ENCODE measurements at places on chromosomes 6 and 20.

DNA sequence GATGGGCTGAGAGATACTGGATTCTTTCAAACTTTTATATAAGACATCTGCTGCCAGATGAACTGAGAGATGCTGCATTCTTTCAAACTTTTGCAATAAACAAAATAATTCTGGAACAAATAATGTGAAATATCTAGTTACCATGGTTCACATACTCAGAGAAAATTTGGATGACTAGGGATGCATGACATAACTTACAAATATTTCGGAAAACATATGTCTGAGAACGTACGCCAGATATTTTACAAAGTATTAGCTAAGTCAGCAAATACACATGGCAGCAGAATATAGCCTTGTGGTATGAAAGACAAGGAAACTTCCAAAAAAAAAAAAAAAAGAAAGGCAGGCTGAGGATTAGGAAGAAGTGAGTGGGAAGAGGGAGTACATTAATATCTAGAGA, 113.3 kb upstream of the TRAF3IP2 start:
- no peak for DNase-seq

- DNase-seq = no peak
Measured at GRCh38 chr6:47646689-47647088, 51.7 kb upstream of the ADGRF4 start.

- DNase-seq = no peak
Measured at GRCh38 chr20:1805161-1805581, 90.0 kb upstream of the SIRPA start.

- DNase-seq = peak; percentile 78
Measured at GRCh38 chr20:50460608-50461267, 49.4 kb upstream of the PTPN1 start.

- no peak for DNase-seq
Measured at GRCh38 chr20:24494460-24494920, 25.1 kb downstream of the SYNDIG1 start.

- no peak for DNase-seq
Measured at GRCh38 chr6:5511954-5512353, 250.6 kb downstream of the FARS2 start.

GRCh38 chr6:90083891-90084290, 189.6 kb downstream of the GJA10 start:
- peak; percentile 59 for DNase-seq

DNA sequence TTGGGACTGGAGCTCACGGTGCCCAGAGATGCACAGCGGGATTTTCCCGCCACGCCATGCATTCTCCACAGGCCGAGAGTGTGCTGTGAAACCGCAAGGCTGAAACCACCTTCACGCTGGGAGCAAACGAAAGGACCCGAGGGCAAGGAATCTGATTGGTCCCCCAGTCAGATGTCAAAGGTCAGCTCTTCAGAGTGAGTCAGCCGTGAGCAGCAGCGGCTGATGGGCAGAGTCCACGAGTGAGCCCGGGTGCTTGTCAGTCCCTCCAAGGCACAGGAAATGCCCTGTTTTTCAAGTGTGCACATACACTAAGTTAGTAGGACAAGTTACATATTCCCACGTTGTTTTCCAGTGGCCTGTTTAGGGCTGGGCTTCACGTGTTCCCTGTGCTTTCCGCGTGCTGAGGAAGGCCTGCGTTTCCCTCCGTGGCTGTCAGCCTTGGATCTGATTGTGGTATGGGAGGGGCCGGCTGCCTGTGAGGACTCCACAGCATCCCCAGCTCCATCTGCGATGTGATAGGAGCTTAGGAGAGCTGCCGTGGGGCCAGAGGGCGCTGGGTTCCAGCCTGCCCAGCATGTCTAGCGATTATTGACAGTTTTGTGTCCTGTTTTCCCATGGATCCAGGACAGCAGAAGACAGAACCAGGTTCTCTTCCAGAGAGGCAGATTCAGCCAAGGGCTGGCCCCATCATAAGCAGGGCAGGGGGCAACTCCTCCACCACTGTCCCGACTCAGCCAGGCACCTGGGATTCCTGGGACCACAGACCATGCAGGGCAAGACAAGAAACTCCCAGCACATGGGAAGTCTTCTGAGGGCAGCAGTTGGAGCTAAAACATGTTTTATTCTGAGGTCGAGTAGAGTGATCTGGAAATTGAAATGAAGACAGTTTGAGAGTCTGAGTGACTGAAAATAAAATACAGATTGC, 38.2 kb upstream of the FRMD1 start:
- no peak for DNase-seq

DNA sequence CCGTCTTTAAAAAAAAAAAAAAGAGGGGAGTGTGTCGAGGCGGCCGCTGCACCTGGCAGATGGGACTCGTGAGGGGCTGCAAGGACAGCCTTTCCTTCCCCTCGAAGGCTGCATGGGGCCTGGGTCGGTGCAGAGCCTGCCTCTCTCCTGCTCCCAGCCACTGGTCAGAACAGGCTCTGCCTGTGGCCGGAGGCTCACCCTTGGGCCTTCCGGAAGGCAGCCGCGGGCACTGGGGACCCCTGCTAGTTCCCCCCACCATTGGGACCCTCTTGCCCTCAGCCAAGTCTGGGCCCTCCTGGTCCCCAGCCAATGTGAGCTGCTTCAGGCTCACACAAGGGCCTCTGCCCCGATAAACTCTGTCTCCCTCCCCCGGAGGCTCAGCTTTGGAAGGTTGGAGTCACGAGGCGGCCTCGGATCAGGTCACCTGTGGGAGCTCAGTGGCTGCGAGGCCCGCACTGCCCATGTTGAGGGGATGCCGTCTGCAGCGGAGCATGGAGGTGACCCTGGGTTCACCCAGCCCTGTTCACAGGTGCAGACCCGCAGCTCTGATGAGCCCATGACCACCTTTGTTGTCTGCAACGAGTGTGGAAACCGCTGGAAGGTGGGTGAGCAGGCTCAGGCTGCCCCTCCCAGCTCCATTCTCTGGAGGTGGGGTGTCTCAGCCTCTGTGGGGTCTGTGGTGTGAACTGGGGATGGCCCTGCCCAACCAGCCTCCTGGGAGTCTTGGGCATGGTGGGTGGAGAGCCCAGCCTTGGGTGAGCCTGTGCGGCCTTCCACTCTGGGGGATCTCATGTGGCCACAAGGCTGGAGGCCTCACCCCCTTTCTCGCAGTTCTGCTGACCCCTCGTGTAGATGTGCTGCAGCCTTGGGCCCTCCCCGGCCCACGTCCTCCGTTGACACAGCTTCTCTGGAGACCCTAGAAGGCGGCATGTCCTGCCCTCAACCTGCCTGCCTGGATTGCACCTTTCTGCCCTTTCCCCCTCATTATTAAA, 7.7 kb downstream of the RGS19 start:
- no peak for DNase-seq

DNA sequence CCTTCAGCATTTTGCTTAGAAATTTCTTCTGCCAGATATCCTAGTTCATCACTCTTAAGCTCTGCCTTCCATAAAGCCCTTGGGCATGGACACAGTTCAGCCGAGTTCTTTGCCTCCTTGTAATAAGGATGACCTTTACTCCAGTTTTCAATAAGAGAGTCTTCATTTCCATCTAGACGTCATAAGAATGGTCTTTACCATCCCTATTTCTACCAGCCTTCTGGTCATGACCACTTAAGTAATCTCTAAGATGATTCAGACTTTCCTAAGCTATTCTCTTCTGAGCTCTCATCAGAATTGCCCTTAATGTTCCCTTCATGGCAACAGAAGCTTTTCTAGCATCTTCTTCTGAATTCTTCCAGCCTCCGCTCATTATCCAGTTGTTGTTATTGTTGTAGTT, 126.1 kb downstream of the TFAP2C start:
- DNase-seq = no peak

DNA sequence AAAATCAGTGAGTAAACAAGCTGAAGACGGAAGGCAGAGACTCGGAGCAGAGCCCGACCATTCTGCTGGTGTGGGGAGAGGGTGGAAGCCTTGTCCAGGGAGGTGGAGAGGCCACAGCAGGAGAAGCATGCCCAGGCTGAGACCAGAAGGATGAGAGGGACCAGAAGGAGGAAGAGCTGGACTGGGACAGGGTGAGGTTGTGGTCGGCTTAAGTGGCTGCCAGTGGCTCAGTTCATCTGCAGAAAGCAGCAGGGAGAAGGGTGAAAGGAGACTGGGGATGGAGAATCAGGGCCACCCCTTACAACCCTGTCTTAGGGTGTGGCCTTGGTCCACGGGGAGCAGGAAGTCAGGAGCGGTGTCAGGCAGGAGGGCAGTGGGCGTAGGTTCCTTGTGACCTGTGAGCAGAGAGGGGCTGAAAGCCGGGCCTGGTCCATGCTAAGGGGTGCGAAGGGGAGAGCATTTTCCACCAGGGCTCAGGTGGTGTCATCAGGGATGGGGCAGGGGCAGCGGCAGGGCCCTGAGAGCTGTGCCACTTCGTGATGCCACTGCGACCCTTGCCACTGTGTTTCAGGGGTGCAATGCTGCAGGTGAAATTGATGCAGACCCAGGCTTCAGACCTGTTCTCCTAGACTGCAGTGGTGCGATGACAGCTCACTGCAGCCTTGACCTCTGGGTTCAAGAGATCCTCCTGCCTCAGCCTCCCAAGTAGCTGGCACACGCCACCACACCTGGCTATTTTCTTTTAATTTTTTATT, 81.1 kb downstream of the TTLL2 start:
- DNase-seq = no peak

GRCh38 chr20:5085380-5085779, 34.4 kb downstream of the PCNA start:
- peak; percentile 27 for DNase-seq

DNA sequence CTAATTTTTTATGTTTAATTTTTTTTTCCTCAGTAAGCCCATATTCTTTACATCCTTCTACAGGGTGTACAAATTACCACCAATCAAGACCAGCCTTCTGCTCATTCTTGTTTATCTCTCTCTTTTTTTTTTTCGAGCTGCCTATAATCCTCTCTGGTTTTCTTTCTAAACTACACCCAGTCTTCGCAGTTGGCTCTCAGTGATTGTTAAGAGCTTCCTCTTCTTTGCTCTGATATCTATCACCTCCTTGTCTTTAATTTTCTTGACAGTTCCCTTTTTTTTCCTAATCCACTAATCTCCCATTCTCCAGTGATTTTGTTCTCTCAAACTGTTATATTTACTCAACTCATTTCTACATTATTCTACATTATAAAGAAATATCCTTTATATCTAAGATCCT, 38.5 kb upstream of the PTPRK start:
- no peak for DNase-seq

DNA sequence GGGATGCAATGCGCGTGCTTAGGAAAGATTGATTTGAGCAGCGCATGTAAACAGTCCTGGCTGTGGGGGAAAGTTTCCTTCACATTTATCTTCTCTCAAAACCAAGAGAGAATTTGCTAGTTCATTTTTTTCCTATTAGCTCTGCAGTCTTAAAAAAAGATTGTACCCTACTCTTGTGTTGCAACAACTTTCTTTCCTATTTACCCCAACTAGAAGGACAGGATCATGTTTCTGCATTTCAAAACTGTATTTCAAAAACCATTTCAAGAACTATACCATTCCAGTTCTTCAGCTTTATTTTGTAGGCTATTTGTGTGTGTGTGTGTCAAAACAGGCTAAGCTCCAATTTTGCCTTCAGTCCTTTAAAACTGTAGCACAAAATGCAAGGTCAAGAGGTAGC, 473.1 kb downstream of the KIF16B start:
- no peak for DNase-seq

DNA sequence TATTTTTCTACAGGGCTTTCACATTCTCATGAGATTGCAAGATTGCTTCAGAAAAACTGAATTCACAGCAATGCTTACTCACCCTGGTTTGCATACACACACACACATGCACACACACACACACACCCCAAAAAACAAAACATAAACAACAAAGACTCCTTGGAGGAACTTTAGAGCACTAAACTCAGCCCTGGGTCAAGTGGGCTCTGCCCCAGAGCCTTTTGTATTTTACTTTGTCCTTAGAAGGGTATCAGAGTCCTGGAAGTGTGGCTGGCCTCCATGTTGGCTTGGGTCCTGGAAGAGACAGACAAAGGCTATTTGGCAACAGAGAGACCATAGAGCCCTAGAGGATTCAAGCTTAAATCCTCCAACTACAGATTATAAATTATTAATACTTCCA, 8.0 kb upstream of the CST9 start:
- no peak for DNase-seq

All from CD4-positive, alpha-beta T cell treated with Interleukin-1 beta for 1 hour (primary cell).